ENCODE measurements at places on chromosomes 7 and 10. TPM values are rescaled to one million over a fixed set of nuclear protein-coding genes. Genes with fewer than 3 reads are reported as not detected.

DNA sequence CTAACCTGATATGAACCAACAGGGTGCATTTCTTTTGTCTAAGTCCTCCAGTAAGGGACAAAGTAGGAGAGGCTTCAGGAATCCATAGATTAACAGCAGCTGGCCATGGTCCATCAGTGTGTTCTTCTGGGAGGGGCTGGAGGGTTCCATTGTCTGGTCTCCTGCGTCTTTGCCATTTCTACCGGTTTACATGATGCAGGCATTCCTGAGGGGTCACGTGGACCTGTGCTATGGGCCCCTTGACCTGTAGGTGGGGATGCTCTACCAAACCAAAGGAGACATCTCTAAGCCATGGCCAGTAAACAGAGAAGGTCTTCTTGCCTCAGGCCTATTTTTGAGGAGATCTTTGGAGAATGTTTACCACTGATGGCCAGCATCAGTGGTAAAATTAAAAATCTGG is 28.7 kb upstream of the HABP2 start:
- no peak for DNase-seq
- no peak overlapping the region for H3K27ac ChIP-seq
- H3K4me3 ChIP-seq = no peak overlapping the region
- no peaks in the 10 kb centered on the region for H3K4me1 ChIP-seq
- peaks cover 4% of the 10 kb centered on the region for H3K27me3 ChIP-seq

DNA sequence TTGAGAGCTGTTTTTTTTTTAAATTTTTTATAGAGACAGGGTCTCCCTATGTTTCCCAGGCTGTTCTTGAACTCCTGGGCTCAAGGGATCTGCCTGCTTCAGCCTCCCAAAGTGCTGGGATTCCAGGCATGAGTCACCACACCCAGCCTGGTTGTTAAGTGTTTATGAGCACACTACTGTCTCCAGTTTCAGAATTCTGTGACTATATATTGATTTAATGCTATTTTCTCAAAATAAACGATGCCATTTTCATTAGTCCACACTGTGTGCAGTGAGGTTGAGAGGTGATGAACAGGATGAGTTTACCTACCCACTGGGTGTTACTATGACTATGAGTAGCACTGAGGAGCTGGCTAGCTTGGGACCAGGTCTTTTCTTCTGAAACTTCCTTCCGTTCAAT is 110.9 kb upstream of the FAM180A start:
- peaks cover 4% of the 10 kb centered on the region for H3K4me1 ChIP-seq
- no peak overlapping the region for H3K4me3 ChIP-seq
- H3K36me3 ChIP-seq = peaks cover 2% of the 10 kb centered on the region

- H3K27ac ChIP-seq = peak overlapping the region; percentile 44
- peaks cover 80% of the 10 kb centered on the region for H3K36me3 ChIP-seq
- peaks cover 43% of the 10 kb centered on the region for H3K4me1 ChIP-seq
Measured at GRCh38 chr10:6027929-6028328, 34.2 kb downstream of the IL2RA start.

DNA sequence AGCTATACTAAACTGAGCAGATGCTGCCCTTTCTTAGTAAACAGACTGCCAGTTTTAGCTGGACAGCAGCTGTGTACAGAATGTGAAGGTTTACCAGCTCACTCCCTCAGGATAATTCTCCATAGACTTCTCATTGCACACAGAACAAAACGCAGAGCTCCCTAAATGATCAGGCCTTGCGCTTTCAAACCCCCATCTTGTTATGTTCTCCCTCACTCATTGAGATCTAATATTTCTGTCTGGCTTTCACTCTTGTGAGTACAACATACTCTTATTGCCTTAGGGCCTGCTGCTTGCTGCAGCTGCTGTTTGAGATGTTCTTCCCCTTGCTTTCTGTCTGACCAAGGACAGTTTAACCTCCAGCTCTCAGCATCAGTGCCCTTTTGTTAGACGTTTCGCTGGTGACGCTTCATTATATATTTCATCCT is 17.3 kb downstream of the VWDE start:
- DNase-seq = no peak
- no peaks in the 10 kb centered on the region for H3K4me1 ChIP-seq
- H3K36me3 ChIP-seq = peaks cover 4% of the 10 kb centered on the region
- H3K4me3 ChIP-seq = no peak overlapping the region
- no peaks in the 10 kb centered on the region for H3K27me3 ChIP-seq

GRCh38 chr10:109963439-109963838 is 40.1 kb upstream of the XPNPEP1 start:
- H3K4me1 ChIP-seq = no peaks in the 10 kb centered on the region
- no peak for DNase-seq
- H3K27me3 ChIP-seq = no peaks in the 10 kb centered on the region
- no peak overlapping the region for H3K4me3 ChIP-seq

DNA sequence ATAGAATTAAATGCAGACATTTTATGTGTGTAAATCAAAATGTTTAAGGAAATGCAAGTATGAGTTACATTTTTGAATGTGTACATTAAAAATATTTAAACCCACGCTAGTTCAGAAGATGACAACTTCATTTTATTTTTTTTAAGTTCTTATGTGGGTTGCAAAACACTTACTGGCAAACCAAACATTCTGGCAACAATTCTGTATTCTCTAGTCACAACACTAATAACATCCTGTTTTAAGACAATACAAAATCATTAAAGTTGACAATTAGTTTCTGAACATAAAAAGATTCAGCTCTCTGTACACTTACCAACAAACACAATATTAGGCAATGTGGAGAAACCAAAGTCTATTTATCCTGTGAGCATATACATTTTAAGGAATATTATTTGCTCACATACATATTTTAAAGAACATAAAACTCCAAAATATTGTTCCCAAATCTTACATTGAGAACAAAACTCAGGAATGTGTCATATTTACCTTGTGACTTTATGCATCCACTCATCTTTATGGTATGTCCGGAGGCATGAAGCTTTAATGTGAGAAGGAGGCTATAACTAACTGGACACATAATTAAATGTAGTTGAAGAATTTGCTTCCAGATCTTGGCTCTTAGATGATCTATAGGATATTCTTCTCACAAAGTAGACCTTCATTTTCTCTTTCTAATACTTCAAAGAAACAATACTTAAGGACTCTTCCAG is 134.7 kb downstream of the DGKB start:
- H3K27ac ChIP-seq = no peak overlapping the region
- no peaks in the 10 kb centered on the region for H3K36me3 ChIP-seq
- no peak for DNase-seq
- no peaks in the 10 kb centered on the region for H3K4me1 ChIP-seq

DNA sequence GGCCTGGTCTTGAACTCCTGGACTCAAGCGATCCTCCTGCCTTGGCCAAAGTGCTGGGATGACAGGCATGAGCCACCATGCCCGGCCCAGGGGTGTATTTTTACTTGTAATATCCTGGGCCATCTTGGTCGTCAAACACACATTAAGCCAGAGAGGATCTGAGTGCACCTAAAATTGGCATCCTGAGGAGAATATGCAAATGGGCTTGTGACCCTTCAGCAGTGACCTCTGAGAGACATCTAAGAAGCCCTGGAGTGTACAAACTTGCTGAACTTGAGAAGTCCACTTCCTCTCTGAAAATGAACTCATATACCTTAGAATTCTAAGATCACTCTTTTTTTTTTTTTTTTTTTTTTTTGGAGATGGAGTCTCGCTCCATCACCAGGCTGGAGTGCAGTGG is 372.0 kb upstream of the C7orf33 start:
- DNase-seq = no peak
- no peak overlapping the region for H3K27ac ChIP-seq
- no peaks in the 10 kb centered on the region for H3K4me1 ChIP-seq
- H3K4me3 ChIP-seq = no peak overlapping the region
- no peaks in the 10 kb centered on the region for H3K27me3 ChIP-seq
- no peaks in the 10 kb centered on the region for H3K36me3 ChIP-seq

DNA sequence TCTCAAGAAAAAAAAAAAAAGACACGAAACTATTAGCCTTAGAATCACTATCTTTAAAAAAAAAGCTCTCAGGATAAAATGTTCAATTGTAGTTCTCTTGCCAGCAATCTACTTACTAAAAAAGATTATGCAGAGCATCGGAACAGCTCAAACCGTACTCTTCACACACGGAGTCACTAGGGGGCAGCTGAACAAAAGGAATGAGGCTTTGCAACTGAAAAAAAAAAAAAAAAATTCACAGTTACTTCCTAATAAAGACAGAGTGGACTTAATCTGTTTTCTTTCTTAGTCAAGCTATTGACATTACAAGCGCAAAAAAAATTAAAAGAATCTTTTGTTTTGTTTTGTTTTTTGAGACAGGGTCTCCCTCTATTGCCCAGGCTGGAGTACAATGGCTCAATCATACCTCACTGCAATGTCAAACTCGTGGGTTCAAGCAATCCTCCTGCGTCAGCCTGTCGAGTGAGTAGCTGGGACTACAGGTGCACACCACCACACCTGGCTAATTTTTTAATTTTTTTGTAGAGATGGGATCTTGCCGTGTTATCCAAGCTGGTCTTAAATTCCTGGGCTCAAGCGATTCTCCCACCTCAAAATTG is 11.5 kb downstream of the PMS2 start:
- H3K4me1 ChIP-seq = no peaks in the 10 kb centered on the region
- H3K27ac ChIP-seq = no peak overlapping the region
- no peaks in the 10 kb centered on the region for H3K27me3 ChIP-seq
- DNase-seq = peak; percentile 39
- H3K36me3 ChIP-seq = peaks cover 24% of the 10 kb centered on the region

The KIAA1217 gene
- 0.31 TPM for total RNA-seq

- H3K27me3 ChIP-seq = no peaks in the 10 kb centered on the region
- peak within 1 kb of the TSS; percentile 92 for H3K4me3 ChIP-seq
- H3K4me1 ChIP-seq = peaks cover 47% of the 10 kb centered on the region
- peak within 1 kb of the TSS; percentile 92 for H3K27ac ChIP-seq
Measured at GRCh38 chr10:103193107-103193819, at the start of gene NT5C2. NT5C2 (minus strand) TSS chr10:103193272; CDS start chr10:103174958, 18,314 bp downstream.

The EPHB4 gene
- 2.8 TPM for total RNA-seq
